ENCODE measurements at places on chromosomes 5 and 9.

- no peak for DNase-seq
Measured at GRCh38 chr9:20238921-20239320, 383.4 kb downstream of the MLLT3 start.

DNA sequence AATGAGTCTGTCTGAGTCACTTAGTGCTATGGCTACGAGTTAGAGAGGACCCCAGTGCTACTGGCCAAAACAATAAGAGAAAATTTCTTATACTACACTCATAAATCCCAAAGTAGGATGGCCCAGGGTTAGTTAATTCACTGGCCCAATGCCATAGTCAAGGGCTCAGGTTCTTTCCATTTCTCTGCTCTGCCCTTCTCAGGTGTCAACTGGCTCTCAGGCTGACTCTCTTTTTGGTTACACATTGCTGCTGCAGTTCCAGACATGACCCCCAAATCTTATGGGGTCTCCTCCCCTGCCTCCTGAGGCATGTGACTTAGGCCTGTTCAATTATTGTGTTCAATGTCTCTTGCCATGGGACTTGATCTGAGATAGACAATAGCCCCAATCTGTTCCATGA lies 70.4 kb downstream of the ARHGEF37 start:
- DNase-seq: no peak

DNA sequence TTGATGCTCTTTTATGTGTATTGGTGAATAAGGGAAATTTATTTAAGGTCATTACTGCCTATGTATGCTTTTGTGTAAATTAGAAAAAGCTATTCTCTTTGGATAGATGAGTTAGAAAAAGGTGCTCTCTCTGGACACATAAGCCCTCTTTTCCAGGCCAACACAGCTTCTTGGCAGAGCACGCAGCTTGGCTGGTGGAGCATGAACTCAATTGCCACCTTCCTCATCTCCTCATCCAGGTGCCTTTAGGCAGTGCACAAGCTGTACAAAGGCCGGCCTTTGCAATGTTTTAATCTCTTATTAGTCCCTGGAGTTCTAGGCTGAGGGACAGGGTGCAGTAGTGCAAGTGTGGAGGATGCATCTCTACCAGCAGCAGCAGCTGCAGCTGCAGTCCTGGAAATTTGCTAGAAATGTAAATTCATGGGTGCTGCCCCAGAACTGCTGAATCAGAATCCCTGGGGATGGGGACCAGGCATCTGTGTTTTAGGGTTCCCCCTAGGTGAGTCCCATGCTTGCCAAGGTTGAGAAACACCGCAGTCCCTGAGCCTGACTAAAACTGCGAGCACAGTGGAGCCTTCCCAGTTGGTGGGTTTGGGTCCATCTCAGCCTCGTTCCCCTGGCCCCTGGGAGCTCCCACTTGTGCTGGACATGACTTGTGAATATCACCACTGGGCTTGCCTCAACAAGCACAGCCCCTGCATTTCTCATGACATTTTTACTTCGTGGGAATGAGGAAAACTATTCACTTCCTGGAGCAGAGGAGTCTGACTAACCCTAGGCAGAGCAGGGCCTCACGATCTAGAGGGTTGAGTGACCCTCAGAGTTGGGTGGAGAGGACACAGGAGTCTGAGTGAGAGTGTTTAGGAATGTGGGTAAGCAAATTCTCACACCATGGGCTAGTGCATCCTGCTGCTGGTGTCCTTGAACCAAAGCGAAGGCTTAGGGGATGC lies 272.3 kb downstream of the ZSWIM6 start:
- no peak for DNase-seq

- no peak for DNase-seq
Measured at GRCh38 chr5:124315741-124316415, 430.6 kb downstream of the ZNF608 start.

- DNase-seq: no peak
Measured at GRCh38 chr5:12315461-12315860, 411.2 kb upstream of the CTNND2 start.

DNA sequence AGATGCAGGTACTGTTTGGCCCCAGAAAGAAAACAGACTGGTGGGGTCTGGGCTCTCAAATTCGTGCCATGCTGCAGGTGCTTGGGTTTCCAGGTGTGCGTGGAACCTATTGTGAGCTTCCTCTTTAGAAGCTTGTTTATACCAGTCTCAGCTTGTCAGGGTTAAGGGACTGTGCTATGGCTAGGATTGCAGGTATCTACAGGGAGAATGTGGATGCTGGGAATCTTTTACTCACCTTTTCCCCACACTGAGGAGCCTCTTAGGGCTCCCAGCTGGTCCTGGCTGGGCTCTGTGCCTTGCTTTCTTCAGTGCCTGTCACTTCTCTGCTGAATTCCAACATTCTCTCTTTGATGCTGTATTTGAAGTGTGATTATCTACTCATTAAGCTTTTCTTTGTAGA lies 111.8 kb downstream of the WDR70 start:
- no peak for DNase-seq

DNA sequence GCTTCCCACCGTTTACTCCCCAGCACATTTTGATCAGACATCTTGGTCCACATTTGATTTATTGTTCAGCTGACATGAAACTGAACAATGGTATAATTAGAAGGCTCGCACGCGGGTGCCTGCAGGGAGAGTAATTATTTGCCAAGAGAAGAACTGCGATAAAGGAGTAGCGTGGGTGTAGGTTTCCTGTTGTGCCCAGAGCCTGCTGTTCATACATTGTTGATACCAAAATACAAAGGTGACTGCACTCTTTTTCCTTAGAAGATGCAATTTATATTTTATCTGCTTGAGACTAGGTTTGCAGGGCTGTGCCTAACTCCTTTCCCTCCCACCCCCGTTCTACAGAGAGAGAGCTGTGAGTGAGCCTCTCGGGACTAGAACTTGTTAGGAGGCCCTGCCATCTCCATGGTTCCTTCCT lies 241.8 kb upstream of the MSX2 start:
- DNase-seq: no peak

DNA sequence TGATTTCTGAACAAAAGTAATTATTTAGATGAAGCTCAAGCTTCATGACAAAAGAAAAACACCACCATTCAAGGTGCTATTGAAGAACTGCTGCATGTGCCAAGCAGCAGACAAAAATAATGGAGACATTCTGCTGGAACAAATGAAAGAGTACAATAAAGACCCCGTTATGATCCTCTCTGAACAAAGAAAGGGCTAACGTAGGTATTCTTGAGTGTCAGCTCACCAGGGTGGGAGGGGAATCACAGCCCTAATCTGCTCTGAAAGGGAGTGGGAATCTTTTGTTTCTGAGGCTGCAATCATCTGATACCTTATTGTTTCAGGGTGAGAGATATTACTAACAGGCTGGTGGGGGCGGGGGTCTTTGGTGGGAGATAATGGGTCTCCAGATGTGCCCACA lies 15.4 kb downstream of the CEMIP2 start:
- no peak for DNase-seq

- no peak for DNase-seq
Measured at GRCh38 chr9:34486572-34486971, 28.0 kb downstream of the DNAI1 start.

DNA sequence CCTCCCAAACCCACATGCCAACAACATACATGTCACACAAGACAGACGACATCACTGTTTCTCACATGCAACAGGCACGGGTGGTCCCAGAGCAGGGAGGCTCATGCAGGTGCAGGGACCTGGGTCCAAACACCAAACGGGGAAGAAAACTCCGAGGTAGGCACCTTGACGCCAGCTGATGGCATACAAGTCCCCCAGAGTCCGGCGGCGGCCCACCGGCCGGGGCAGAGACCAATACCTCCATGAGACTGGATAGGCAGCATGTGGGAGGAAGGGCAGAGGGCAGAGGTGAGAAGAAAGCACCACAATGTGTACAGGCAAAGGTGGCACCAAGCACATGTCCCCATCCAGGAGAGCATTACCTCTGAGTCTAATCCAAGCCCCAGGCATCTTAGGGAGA lies 73.0 kb upstream of the UBTD2 start:
- DNase-seq: no peak

DNA sequence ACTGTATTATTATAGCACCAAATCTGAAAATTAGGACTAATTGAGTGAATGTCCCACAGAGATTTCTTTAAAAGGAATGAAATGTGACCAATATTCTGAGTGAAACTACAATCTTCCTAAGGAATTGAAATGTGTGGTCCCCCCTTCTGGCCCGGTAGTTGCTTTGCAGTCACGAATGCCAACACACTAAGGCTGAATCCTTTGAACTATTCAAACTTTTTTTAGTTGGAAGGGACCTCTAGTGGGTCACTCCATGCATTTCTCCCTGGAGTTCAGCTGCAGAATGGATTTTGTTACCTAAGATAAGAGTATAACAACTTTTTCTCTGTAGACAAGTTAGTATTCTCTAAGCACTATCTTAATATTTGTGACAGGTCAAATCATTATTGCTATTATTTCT lies 2.8 kb downstream of the CDH6 start:
- no peak for DNase-seq

GRCh38 chr5:163633926-163634460 lies 128.6 kb downstream of the MAT2B start:
- DNase-seq: no peak

DNA sequence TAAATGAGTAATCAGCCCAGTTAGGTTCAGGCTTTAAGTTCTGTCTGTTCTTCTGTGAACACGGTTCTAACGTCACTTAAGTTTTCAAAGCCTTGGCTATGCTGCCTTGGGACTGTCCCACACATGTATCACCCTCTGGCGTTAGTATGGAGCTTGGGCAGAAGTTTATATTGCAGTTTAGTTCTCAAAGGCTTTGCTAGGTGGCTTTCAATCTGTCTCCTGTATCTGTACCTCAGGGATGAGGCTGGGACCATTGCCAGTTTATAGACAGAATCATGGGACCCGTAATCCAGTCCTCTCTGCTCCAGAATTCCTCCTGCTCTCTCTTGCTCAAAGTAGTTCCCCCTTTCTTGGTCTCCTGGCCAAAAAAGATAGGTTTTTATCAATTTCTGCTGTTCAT lies 12.1 kb downstream of the C9orf40 start:
- DNase-seq: no peak

- DNase-seq: no peak
Measured at GRCh38 chr5:126044931-126045565, 378.2 kb upstream of the GRAMD2B start.

- DNase-seq: no peak
Measured at GRCh38 chr5:151648089-151648488, 38.6 kb downstream of the SPARC start.

DNA sequence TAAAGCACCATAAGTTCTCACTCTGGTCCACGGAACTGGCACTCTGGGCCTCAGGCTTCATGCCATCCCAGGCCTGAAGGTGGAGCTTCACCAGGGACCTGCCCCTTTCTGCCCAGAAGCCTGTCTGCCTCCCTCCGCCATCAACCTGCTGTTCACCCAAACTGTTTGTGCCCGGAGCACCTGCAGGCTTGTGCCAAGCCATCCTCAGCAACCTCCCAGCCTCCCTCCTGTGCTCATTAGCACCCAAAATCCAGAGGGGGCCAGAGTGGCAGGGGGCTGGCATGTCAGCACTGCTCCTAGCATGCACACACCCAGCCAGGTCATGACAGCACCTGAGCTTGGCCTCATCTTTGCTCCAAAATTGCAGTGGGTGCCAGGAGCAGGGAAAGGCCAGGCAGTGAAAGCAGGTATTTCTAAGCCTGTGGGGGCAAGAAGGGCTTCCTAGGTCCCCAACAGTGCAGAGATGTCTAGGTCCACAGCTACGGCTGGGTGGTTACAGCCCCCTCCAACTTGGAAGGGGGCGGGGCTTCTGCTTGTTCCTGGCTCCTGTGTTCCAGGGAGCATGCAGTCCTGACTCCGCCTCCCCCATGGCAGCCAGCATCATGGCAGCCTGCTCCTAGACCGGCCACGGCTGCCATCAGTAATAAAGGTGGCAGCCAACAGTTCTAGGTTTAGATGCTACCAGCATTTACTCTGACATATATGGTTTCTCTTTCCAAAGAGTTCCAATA lies 85.1 kb downstream of the GIN1 start:
- no peak for DNase-seq

DNA sequence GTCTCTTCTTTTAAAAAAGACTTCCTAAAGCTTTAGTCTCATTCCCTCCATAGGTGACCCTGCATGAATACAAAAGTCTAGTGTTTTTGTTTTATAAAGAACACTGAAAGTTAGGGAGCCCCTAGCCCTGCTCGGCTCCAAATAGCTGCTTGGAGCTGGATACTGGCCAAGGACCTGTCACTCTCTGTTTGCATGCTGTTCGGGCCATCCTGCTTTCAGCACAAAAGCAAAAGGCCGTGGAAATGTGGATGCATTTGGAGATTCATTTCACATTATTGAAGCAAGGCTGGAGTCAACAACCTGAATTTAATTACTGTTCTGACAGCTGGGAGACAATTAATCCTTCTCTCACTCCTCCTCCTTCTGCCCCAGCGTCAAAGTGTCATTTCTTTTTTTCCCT lies 151.7 kb upstream of the NMUR2 start:
- no peak for DNase-seq

DNA sequence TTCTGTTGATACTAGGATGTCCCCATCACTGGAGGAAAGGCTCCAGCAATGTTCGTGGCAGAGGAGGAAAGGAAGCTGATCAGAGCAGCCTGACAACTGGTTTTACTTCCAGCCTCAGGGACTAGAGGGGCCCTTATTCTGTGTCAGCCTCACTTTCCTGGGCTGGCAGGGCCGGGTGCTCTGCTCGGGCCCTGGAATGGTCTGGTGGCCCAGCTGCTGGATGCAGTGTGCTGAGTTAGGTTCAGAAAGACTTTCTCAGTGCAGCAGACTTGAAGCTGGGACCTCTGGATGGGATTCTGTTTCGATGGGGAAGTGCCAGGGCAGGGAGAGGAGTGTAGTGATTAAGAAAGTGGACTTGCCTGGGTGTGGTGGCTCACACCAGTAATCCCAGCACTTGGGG lies 81.0 kb downstream of the MACROH2A1 start:
- no peak for DNase-seq

DNA sequence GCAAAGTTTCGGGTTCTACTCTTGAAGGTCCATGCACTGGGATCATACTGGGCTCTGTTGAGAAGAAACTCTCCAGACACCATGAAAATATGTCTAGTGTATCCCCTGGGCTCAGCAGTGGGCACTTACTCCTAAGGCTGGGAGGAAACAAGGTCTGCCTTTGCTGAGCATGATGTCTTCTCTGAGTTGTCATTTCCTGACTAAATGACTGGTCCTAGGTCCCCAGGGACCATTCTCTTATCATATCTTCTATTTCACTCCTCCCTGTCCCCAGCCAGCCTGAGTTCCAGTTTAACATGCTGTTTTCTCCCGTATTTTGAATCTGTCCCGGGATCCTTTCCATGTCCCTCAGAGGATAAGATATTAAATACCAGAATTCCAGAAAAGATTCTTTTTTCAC lies 225.4 kb downstream of the MTRR start:
- DNase-seq: no peak

Data from immature natural killer cell (primary cell).